ENCODE measurements at places on chromosomes 1 and 21.

DNA sequence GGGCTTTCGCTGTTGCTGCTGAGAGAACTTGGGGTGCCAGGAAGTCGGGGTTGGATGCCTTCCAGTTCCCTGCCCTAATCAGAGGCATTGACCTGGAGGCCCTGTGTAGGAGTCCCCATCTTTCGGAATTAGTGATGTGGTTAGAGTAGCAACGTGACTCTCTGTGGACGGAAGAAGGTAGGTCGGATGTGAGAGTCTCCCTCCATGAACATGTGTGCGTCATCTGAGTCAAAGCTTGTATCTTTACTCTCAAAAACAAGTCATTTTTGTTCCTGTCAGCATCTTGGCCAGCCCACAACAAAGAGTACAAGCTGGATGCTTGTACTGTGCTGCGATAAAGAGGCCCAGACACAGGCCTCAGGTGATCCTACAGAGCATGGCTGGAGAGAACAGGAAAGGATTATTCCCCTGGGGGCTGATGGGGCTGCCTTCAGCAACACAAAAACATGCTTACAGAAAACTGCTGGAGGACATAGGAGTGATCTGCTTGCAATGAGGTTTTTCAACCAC, 31.0 kb upstream of the IL10 start:
- peak overlapping the region; percentile 83 for H3K27ac ChIP-seq
- H3K4me3 ChIP-seq: peak overlapping the region; percentile 26
- peaks cover 74% of the 10 kb centered on the region for H3K4me1 ChIP-seq
- DNase-seq: peak; percentile 79
- no peaks in the 10 kb centered on the region for H3K27me3 ChIP-seq

- H3K4me1 ChIP-seq: no peaks in the 10 kb centered on the region
- no peaks in the 10 kb centered on the region for H3K36me3 ChIP-seq
- H3K27me3 ChIP-seq: peaks cover 3% of the 10 kb centered on the region
- H3K27ac ChIP-seq: no peak overlapping the region
- no peak for DNase-seq
These were observed 17.6 kb downstream of the TEX35 start for GRCh38 chr1:178530502-178530901.

- no peaks in the 10 kb centered on the region for H3K36me3 ChIP-seq
- H3K4me3 ChIP-seq: no peak overlapping the region
- no peak for DNase-seq
- no peak overlapping the region for H3K27ac ChIP-seq
- peaks cover 6% of the 10 kb centered on the region for H3K27me3 ChIP-seq
These were observed 217.9 kb downstream of the USP25 start for GRCh38 chr21:15947677-15948076.

- DNase-seq: no peak
- H3K4me3 ChIP-seq: no peak overlapping the region
- peaks cover 33% of the 10 kb centered on the region for H3K27me3 ChIP-seq
- H3K27ac ChIP-seq: no peak overlapping the region
- H3K36me3 ChIP-seq: no peaks in the 10 kb centered on the region
- peaks cover 3% of the 10 kb centered on the region for H3K4me1 ChIP-seq
These were observed 1.7 kb downstream of the HCRTR1 start for GRCh38 chr1:31618916-31619846.

DNA sequence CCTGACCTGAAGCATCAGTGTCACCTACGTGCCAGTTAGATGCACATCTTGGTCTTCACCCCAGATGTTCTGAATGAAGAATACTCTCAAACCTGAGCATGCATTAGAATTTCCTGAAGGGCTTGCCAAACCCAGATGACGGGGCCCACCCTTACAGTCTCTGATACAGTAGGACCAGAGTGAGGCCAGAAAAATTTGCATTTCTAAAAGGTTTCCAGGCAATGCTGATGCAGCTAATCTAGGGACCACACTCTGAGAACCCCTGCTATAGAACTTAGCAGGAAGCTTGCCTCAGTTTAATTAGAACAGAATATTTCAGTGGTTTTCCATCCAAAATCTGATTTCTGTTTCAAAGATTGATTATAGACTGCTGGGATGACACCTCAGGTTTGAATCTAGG, 9.9 kb upstream of the CTBS start:
- H3K4me3 ChIP-seq: no peak overlapping the region
- H3K4me1 ChIP-seq: no peaks in the 10 kb centered on the region
- H3K36me3 ChIP-seq: no peaks in the 10 kb centered on the region
- DNase-seq: no peak
- H3K27me3 ChIP-seq: no peaks in the 10 kb centered on the region
- no peak overlapping the region for H3K27ac ChIP-seq

GRCh38 chr1:197485790-197486189, 217.7 kb downstream of the CRB1 start:
- H3K36me3 ChIP-seq: no peaks in the 10 kb centered on the region
- no peak for DNase-seq
- H3K4me3 ChIP-seq: no peak overlapping the region

DNA sequence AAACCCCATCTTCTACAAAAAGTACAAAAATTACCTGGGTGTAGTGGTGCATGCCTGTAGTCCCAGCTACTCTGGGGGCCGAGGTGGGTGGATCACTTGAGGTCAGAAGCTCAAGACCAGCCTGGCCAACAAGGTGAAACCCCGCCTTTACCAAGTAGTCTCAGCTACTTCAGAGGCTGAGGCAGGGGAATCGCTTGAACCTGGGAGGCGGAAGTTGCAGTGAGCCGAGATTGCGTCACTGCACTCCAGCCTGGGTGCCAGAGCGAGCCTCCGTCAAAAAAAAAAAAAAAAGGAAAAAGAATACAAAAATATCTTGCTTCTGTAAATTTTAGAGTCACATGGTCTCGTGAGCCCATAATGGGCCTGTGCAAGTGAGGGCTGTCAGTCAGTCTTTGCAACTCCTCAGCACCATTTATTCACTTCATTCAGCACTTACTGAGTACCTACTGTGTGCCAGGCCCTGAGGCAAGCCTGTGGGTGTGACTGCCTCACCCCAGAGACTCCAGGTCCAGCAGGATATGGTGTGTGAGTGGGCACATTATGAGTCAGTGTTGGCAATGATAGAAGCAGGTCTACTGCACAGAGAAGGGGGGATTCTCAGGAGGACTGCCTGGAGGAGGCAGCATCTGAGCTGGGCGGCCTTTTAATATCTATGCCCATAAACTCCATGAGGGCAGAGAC, 46.8 kb upstream of the TARDBP start:
- no peaks in the 10 kb centered on the region for H3K36me3 ChIP-seq
- no peak overlapping the region for H3K27ac ChIP-seq
- H3K27me3 ChIP-seq: peaks cover 29% of the 10 kb centered on the region
- DNase-seq: peak; percentile 46
- H3K4me1 ChIP-seq: peaks cover 21% of the 10 kb centered on the region

DNA sequence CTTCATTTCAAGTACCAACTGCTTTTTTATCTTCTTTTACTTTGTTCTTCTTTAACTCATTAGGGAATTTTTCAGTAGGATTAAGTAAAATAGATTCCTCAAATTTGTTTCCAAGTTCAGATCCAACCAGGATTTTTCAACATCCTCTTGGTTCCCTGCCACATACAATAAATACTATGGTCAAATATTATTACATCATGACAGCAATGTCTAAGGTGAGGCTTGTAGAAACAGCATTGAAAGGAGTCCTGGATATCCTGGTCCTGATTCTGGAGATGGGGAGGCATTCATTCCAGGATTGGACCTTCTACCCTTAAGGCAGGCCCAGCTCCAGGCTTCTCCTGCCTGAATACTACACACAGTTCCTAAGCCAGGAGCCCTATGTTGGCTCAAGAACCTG, 80.2 kb upstream of the F3 start:
- H3K36me3 ChIP-seq: no peaks in the 10 kb centered on the region
- no peaks in the 10 kb centered on the region for H3K4me1 ChIP-seq
- H3K4me3 ChIP-seq: no peak overlapping the region
- H3K27me3 ChIP-seq: peaks cover 5% of the 10 kb centered on the region
- no peak for DNase-seq
- H3K27ac ChIP-seq: no peak overlapping the region

GRCh38 chr1:235275836-235276235, 52.1 kb downstream of the ARID4B start:
- no peak overlapping the region for H3K4me3 ChIP-seq
- peaks cover 55% of the 10 kb centered on the region for H3K4me1 ChIP-seq
- H3K27me3 ChIP-seq: no peaks in the 10 kb centered on the region
- peaks cover 13% of the 10 kb centered on the region for H3K36me3 ChIP-seq
- peak overlapping the region; percentile 69 for H3K27ac ChIP-seq
